ENCODE measurements at places on chromosomes 4 and X.

GRCh38 chr4:20122198-20122988 lies 129.3 kb upstream of the SLIT2 start:
- no peak for DNase-seq

DNA sequence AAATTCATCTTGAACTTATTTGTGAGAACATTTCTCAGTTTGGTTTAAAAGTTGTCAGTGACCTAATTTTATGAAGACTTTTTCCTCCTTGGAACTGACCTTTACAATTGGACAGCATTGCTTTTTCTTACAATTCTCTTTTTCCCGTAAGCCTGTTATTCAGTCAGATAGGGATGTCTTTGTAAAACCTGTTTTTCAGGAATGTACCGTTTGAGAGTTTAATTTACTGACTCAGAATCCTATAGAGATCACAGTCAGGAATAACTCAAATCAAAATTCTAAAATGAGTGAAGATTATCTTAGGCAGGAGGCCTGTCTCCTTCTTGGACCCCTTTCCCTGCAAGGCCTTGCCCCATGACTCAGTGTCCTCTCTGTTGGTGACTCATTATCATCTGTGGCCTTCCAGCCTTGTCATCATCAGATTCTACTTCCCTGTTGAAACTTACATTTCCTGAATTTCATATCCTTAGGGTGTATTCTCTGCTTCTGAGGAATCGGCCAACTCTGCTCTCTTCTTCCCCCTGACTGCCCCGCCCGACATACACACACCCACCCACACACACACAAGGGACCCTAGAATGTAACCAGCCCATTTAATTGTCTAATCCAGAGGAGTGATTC lies 99.8 kb downstream of the ARHGAP10 start:
- peak; percentile 81 for DNase-seq

GRCh38 chr4:29756966-29757365 lies 963.2 kb upstream of the PCDH7 start:
- DNase-seq, result no peak

GRCh38 chrX:107721318-107721717 lies 54.3 kb downstream of the TSC22D3 start:
- DNase-seq, result no peak

GRCh38 chr4:123826896-123827295 lies 430.3 kb downstream of the SPRY1 start:
- DNase-seq, result no peak

DNA sequence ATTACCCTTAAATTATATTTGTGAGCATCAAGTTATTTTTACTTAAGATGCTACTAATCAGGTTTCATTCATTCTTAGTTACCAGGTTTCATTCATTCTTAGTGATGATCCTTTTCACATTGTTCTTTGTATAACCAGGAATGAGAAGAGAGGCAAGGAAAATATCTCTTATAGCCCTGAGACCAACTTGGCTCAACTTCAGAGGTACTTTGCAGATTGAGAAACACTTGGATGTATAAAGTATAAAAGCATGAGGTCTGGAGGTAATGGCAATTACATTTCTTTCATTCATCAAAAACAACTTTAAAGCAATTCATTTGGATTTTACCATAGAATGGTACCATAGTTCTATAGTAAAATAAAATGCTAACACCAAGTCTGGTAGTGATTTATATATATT lies 231.0 kb downstream of the PRDM5 start:
- DNase-seq, result no peak

DNA sequence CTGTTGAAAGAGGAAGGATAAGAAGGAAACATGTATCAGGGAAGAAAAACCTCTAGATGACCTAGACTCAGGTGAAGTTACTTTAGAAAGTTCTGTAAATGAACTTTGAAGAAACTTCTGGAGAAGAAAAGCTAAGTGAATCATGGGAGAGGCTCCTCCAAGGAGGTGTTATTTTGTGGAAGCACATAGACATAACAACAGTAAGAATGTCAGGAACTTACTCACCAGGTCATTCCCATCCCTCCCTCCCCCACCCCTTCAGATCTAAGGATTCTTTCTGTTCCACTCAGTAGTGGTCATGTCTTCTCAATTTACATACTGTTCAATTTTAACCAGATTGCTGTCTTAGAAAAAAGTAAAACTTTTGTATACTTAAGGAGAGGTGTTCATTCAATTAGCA lies 310.5 kb upstream of the DDX53 start:
- DNase-seq, result no peak

- peak; percentile 24 for DNase-seq
These were observed at the start of gene ARMCX1 for GRCh38 chrX:101550362-101550750. Gene ARMCX1, plus strand, starts transcription at chrX:101550547. Its CDS starts 2,384 bp downstream, at chrX:101552931.

DNA sequence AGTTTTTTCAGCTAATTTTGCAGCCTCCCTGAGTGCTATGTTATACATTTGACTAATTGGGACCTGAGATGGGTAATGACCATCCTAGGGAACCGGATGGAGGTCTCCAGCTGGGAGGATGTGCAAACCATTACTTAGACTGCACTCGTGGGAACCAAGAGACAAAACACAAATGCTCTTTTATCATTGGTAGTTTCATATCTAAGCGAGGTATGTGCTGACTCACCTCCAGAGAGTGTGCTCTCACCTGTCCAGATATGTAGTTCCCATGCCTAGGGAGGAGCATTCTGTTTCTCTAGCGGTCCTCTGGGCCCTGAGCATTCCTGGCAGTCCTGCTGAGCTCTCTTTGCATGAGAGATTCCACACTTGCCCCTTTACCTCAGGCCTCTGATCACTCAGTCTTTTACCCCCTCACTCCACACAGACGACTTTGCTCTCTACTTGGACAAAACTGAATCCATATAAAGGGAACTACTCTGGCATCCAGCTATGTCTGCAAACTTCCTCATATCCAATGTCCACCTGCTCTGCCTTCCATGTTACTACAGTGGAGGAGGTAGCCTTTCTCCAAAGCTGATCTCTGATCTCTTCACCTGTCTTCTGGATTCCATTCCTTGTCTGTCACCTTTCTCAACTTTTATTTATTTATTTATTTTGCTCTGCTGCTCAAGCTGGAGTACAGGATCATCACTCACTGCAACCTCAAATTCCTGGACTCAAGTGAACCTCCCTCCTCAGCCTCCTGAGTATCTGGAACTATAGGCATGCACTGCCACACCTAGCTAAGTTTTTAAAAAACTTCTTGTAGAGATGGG lies 88.4 kb downstream of the LRP2BP start:
- no peak for DNase-seq

DNA sequence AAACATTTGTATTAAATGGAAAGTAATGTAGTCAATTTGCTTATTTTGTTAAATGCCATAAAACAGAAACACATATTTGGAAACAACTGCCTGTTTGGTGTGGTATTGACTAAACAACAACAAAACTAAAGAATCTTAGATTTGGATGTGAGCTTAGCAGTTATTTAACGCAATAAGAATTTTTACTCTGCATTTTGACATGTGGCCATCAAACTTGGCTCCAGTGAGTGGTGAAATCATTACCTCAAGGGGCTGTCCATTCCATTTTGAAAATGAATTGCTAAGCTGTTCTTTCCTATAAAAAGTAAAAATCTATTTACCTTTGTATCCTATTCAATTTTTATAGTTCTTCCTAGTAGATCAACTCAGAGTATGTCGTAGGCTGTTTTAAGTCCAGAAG lies 84.2 kb downstream of the DKK2 start:
- no peak for DNase-seq

- DNase-seq, result no peak
These were observed 1.5 kb downstream of the MGARP start for GRCh38 chr4:139278485-139278884.

GRCh38 chr4:182492423-182492822 lies 249.2 kb downstream of the TENM3 start:
- DNase-seq, result no peak

GRCh38 chr4:123455360-123455759 lies 58.8 kb downstream of the SPRY1 start:
- no peak for DNase-seq

DNA sequence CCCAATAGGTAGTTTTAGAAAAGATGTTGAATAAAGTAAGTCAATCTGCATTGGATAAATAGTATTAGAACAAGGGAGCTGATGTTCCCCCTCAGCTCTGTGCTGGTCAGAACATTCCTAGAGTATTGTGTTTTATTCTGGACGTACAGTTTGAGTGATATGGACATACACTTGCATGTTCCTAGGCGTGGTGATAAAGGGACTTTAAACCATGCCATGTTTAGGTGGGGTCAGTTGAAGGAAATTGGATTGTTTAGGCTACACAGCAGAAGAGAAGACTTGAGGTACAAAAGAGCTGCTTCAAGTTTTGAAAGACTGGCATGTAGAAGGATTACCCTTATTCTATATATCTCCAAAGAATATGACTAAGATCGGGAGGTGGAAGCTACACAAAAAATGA lies 21.6 kb downstream of the GK start:
- DNase-seq, result no peak

- DNase-seq, result no peak
These were observed 2.9 kb downstream of the RPL36A start for GRCh38 chrX:101393530-101394305.

- DNase-seq, result no peak
These were observed 156.3 kb downstream of the CBR4 start for GRCh38 chr4:168853770-168854169.

DNA sequence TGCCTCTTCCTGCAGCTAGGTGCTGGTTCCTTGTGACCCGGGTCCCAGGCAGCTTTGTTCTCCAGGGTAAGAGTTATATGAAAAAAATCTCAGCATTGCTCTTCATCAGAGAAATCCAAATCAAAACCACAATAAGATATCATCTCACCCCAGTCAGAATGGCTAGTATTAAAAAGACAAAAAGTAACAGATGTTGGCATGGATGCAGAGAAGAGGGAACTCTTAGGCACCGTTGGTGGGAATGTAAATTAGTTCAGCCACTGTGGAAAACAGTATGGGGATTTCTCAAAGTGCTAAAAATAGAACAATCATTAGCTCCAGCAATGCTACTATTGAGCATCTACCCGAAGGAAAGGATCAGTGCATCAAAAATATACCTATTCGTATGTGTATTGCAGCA lies 61.5 kb downstream of the SORCS2 start:
- DNase-seq, result no peak

GRCh38 chr4:142696334-142697122 lies 149.6 kb downstream of the INPP4B start:
- DNase-seq, result no peak

GRCh38 chr4:15657366-15657765 lies 2.2 kb upstream of the FBXL5 start:
- no peak for DNase-seq

DNA sequence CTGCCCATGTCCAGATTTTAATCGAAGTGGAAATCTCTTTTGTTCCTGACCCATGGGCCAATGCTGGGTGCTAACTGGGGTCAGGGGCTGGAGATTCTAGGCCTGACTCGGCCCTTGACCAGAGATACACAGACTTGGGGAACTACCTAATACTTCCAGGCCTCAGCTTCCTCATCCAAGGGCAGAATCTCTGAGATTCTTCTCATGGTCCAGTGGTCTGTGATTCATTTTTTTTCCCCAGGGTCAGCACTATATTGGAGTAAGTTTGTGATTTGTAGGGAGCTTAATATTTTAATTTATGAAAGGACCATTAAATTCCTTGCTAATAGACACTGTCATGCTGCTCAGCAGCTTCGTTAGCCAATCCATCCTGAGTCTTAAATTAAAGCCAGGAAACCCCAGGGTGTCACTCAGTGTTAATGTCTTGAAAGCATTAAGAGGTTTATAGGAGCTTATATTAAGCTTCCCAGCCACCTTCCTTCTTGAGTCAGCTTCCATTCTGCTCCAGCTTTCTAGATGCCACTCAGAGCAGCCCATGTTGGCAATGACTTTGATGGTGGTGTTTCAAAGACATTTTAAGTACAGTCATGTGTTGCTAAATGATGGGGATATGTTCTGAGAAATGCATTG lies 27.0 kb upstream of the PROM1 start:
- no peak for DNase-seq

GRCh38 chrX:106481341-106481740 lies 130.4 kb upstream of the RADX start:
- DNase-seq, result no peak

- DNase-seq, result no peak
These were observed 70.9 kb upstream of the FBXW7 start for GRCh38 chr4:152606753-152607152.

DNA sequence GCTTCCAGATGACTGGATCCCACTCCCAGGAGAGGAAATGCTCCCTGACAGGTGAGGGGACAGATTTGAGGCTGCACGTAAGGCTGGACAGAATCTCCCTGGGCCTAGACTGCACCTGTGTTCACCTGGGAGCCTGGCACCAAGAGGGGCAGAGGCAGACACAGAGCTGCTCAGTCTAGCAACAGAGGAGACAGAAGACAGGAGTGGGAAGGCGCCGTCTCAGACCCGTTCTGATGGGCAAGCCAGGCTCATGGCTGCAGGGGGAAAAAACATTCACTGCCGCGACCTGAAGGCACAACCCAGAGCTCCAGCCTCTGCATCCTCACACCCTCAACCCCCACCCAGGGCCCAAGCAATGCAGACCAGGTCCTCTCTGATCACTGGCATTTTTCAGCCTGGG lies 16.8 kb downstream of the BCAP31 start:
- DNase-seq, result no peak

DNA sequence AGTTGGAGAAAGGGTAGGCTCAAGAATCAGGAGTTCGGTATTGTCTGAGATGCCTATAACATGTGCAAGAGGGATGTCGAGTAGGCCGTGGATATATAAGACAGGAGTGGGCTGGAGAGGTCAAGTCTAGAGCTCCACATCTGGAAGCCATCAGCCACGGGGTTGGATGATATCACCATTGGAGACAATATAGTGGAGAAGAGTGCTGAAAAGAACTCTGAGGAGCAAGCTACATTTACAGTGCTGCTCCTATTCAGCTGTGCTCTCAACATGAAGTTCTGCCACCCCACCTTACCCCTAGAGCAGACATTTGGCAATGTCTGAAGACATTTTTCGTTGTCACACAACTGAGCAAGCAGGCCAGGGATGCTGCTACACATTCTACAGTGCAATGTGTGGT lies 20.9 kb upstream of the PLAC1 start:
- no peak for DNase-seq

GRCh38 chrX:10722851-10723250 lies 102.5 kb upstream of the MID1 start:
- no peak for DNase-seq

DNA sequence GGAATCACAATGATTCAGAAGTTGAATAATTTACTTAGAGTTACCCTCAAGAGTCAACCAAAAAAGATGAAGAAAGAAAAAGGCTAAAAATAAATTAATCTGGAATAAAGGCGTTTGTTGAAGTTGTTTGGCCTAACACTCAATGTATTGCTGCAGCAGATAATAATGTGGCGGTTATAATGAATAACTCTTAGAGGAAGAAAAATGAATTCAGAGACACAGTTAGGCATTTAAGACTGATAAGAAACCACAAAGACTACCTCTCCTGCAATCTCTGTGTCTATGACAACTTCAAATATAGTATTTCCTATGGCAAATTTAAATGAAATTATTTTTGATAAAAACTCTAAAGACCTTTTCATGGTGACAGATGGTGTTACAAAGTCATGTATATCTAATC lies 1369.1 kb upstream of the AGA start:
- no peak for DNase-seq

- DNase-seq, result no peak
These were observed 126.5 kb downstream of the QDPR start for GRCh38 chr4:17385403-17385802.

All from HS-27A (cell line).